ENCODE measurements at places on chromosomes 3 and 15.
A peak's percentile ranks its signal among the peaks of the same experiment; 100 is the strongest.

DNA sequence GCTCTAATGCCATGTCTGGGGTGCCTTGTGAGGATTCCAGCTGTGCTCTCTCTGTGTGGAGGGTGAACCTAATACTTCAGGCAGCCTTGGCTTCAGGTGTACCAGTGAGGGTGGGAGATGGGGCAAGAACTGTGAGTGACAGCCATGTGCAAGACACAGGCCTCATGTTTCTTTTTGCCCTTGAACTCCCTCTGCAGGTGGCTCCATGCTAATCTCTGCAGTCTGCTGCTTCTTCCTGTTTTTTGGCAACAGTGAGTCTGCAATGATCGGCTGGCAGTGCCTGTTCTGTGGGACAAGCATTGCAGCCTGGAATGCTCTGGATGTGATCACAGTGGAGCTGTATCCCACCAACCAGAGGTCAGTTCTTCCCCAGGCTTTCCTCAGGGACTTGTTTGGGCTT is 189.3 kb downstream of the SV2B start:
- DNase-seq: peak; percentile 75

DNA sequence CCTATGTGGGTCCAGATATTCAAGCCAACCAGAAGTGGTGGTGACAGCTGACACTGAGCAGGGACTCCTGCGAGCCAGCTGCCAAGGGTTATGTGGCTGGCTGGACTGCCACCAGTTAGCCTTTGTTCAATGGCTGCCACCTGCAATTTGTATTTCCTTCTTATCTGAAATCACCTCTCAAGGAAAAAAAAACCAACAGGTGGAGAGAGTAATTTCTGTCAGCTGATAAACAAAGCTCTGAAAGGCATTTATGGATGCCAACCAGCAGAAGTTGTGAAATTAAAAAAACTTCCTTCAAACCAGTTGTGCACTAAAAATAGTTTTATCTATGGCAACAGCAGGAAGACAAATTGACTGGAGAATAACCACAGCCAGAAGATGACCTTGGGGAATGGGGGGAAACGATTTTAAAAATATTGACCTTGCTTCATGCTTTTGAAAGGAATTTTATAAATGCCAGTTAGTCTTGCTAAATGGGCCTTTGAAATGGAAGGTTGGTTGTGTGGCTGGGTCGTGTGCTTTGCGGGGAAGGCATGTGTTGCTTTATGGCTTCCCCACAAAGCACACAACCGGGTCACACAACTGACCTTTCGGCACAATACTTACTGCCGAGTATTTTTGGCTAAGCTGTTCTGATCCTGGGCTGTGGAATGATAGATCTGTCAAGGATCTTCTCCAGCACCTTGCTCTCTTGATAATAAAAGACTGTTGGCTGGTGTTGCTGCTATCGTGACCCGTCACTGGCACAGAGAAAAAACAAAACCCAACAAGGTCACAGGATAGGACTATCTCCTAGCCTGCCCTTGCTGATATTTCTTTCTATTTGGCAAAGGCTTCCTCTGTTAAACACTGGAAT is 3.5 kb downstream of the MYZAP start:
- no peak for DNase-seq

- DNase-seq: no peak
Measured at GRCh38 chr3:116614795-116615362, 94.7 kb upstream of the TUSC7 start.

DNA sequence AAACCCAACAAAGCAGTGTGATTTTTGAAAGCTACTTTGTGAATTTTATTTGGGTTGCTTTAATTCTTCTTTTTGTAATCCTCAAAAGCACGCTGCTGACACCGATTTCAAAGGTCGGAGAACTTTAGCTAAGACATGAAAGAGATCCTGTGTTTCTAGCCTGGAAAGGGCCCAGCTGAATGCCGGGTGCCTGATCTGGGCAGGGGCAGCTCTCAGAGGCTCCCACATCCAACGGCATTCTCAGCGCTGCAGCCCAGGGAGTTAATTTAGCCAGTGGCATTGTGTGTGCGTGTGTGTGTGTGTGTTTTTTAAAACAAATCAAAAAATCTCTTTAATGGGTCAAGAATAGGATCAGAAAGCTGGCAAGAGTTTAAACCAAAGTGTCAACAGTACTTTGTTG is 6.6 kb downstream of the RBP1 start:
- no peak for DNase-seq

DNA sequence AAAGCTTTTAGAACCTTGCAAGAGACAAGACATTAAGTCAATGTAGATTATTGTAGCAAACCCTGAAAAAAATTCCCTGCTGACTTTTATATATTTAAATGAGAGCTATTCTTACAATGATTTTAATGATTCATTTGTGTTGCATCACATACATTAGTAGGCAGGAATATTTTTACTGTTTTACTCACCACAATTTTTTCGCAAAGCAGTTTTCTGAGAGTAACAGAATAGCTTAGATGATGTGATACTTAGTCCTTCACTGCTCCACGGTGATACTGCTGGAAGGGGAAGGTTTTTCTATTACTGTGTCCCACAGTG is 43.9 kb upstream of the CLRN1 start:
- DNase-seq: no peak

DNA sequence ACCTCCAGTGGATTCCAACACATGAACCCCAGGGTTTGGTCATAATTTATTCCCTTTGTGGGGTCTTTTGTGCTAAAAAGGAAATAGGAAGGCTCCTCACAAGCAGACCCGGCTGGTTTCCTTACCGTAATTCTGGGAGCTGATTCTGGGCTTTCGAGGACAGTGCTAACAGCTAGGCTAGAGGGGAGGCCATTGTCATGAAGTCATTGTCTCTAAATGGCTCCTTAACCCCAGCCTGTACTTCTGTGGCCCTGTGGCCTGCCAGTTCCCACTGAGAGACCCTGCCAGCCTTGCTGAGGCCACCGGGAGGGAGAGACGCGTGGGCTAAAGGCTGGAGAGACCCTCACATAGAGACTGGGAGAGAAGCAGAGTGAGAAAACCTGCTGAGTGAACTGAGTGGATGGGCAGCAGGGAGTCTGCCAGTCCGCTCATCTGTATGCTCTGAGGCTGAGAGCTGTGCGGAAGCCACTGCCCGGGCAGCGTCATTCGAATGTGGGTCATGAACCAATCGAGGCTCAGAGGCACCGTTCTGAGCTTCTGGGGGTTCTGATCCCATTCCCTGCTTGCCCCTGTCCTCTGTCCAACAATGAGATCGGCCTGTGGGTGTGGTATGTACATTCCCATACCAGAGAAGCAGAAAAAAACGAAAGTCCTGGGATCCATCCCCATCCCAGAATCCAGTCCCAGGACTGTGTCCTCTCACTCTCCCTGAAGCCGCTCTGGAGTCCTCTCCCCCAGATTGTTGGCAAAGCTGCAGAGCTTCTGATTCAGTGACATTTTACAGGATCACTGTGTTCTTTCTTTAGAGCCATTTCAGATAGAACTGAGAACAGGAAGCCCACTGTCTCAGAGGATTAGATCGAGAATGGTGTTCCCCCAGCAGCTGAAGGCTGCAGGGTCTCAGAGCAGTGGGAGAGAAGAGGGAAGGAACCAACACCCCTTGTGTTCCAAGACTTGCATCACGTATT is 21.3 kb upstream of the DGKG start:
- DNase-seq: peak; percentile 63

- no peak for DNase-seq
Measured at GRCh38 chr3:33962396-33962795, 164.0 kb downstream of the PDCD6IP start.

DNA sequence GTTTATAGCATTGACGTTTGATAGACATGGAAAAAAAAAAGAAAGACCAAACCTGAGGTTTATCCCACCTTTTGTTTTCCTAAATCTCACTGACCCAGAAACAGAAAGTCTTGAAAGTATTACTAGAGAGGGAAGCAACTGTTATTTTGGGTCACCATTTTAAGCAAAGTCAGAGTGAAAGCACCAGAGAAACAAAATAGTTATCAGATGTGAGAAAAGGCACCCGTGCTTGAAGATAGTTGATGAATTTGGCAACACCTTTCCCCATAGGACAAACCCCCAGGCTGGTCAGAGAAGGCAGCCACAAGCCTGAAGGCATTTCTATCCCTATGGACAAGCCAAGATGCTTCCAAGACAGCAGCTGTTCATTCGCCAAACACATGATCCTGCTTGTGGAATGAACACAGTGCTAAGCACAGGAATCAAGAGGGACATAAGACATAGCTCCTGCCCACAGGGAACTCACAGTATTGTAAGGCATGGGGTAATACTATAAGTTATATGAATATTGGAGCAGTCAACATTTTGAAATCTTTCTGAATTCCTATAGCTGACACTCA is 170.9 kb downstream of the ERC2 start:
- DNase-seq: no peak

- DNase-seq: no peak
Measured at GRCh38 chr3:98717584-98717983, 45.6 kb upstream of the ST3GAL6 start.

DNA sequence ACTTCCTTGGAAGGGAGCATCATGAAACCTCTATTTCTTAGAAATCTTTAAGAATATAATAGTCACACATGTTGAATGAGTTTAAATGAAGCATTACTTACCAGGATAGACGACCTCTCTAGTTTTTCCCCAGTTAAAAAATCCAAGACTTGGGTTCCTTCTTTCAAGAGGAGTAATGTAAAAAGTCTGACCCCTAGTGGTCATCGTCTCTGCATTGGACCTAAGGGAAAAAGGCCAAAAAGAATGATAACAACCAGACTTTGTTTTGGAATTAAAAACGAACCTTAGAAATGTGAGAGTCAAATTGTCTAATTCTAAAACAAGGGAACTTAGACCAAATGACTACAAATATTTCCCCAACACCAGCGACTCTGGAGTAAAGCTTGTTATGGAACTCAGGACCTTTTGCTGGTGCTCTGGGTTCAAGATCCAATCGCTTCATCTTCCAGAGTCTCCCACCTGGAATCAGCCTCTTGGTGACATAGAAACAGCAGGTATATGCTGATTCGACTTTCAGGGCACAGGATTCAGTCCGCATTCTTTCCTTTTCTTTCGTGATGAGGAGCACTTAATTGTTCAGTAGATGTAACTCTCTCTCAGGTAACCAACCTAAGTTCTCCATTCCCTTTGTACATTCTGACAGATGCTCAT is 214.8 kb upstream of the TPRG1 start:
- no peak for DNase-seq

GRCh38 chr3:183172051-183172639 is 9.6 kb upstream of the LAMP3 start:
- no peak for DNase-seq

- no peak for DNase-seq
Measured at GRCh38 chr3:181417748-181418147, 294.0 kb upstream of the SOX2 start.

DNA sequence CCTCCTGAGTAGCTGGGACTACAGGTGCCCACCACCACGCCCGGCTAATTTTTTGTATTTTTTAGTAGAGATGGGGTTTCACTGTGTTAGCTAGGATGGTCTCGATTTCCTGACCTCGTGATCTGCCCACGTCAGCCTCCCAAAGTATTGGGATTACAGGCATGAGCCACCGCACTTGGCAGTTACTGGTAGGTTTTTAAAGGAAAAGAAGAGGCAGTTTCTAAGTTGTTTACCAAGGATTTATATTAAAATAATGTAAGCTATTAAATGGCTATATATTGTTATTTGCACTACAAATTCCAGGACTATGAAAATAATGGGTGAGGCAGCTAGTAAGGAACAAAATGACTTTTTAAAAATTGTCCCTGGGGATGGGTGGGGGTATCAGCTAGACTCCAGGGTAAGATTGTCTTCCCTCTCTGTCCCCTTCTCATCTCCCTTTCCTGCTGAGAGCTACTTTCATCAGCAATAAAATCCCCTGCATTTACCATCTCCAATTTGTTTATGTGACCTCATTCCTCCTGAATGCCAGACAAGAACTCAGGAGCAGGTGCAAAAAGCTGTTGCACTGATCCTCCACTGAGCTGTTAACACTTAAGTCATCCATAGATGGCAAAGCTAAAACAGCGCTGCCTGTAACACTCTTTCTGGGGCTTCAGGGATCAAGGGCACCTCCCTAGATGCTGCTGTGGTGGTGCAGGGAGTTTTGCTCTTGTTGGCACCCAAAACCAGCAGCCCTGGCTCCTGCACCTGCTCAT is 165.2 kb downstream of the ZPLD1 start:
- DNase-seq: no peak

- no peak for DNase-seq
Measured at GRCh38 chr15:98043160-98044014, 82.9 kb downstream of the ARRDC4 start.

DNA sequence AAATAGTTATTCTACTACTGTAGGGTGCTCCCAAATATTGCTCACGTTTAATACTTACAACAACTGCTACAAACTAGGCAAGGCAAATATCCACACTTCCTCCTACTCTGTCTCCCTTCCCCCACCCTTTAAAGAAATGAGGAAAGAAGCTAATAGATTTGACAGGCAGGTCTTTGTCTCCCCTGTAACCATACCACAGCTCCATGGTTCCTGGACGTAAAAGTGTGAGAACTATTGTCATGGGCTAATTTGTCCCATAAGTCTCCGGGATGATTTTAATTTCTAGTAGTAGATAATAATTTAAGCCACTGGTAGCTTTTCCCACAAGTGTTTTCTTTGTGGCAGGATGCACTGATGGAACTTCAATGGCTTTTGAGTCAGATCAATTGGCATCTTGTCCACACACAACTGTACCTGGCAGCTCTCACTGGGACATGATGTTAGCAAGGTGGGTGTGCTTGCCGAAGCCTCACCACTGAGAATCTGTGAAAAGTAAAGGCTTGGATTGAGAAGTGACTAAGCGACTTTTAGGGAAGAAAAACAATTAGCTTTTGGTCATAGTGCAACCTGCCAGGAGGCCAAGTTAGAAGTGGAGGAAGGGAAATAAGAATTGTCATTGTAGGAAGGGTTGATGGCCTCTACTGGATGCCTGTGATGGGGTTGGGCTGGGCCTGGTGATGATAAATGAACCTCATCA is 1.4 kb upstream of the CPOX start:
- no peak for DNase-seq

DNA sequence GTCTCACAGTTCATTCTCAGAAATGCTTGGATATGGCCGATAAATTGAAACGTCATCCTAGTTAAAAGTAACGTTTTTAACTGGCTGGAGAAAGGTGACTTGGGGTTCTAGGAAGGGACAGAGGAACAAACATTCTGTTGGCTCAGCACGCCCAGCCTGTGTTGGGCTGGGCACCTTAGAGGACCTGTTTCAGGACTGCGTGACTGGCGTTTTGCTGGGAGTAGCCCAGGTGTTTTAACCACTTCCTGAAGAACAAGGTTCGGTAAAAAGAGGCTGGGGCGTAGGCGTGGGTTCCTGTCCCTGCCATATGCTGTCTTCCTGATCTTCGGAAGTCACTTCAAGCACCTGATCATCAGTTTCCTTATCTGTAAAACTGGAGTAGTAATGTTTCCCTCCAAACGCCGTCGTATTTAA is 1.1 kb upstream of the TLNRD1 start:
- peak; percentile 61 for DNase-seq

DNA sequence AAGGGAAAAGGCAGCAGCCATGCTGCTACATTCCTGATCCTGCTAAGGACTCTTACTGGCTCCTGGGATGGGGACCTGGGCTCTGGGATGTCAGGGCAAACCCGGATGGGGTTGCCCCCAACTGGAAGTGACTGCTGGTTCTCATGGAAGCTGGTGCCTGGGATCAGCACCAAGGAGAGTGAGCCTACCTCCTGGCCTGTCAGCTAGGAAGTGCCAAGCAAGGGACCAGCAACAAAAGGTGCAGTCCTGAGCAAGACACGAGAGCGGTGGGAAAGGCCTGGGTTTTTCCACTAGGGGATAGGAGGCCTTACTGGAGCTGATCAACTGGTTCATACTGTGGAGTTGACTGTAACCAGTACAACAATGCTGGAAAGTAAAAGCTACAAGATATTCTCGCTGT is 47.9 kb upstream of the SYNM start:
- DNase-seq: peak; percentile 76

Measured in endodermal cell (in vitro differentiated cells).